ENCODE measurements at places on chromosomes 4 and X.

GRCh38 chrX:147550217-147550616 is 361.5 kb upstream of the FMR1 start:
- no peak for DNase-seq

GRCh38 chr4:128386761-128387599 is 99.4 kb upstream of the PGRMC2 start:
- peak; percentile 99 for DNase-seq

DNA sequence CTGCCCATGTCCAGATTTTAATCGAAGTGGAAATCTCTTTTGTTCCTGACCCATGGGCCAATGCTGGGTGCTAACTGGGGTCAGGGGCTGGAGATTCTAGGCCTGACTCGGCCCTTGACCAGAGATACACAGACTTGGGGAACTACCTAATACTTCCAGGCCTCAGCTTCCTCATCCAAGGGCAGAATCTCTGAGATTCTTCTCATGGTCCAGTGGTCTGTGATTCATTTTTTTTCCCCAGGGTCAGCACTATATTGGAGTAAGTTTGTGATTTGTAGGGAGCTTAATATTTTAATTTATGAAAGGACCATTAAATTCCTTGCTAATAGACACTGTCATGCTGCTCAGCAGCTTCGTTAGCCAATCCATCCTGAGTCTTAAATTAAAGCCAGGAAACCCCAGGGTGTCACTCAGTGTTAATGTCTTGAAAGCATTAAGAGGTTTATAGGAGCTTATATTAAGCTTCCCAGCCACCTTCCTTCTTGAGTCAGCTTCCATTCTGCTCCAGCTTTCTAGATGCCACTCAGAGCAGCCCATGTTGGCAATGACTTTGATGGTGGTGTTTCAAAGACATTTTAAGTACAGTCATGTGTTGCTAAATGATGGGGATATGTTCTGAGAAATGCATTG is 27.0 kb upstream of the PROM1 start:
- no peak for DNase-seq

DNA sequence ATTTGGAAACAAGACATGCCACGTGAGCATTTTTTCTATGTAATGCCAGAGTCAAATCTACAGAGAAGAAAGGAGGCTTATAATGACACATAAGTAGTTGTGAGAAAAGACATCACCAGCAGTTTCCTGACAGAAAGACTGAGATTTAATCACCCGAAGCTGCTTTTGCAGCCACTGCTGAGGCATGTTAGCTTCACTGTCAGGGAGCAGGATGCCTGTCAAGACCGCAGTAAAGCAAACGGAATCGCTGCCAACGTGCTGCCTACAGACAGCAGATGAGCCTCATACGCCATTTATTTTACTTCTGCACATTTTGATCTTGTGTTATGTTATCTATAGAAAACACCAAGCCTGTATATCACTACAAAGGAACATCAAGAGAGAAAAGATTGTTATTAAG is 68.7 kb upstream of the NDST3 start:
- peak; percentile 28 for DNase-seq

- DNase-seq: peak; percentile 24
These were observed 23.5 kb upstream of the CXCL13 start for GRCh38 chr4:77582156-77582555.

GRCh38 chrX:153882557-153882956 is 3.4 kb downstream of the L1CAM start:
- no peak for DNase-seq

GRCh38 chr4:38230121-38230801 is 270.1 kb downstream of the PTTG2 start:
- DNase-seq: no peak

DNA sequence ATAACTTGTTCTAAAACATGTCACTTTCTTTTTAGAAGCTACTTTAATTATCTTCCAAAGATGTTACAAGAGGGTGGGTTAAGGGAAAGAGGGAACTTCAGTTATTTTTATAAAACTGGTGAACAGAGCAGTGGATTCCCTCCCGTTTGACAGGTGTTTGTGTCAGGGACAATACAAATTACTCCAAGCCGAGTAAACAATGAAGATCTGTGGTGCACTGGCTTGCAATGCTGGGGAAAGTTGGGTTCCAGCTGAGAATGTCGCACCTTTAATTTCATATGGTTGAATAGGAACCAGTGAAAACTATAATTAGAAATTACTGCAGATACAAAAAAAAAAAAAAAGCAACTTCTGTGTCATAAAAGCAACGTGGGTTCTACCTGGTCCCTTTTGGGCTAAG is 98.6 kb upstream of the TTC29 start:
- DNase-seq: no peak

DNA sequence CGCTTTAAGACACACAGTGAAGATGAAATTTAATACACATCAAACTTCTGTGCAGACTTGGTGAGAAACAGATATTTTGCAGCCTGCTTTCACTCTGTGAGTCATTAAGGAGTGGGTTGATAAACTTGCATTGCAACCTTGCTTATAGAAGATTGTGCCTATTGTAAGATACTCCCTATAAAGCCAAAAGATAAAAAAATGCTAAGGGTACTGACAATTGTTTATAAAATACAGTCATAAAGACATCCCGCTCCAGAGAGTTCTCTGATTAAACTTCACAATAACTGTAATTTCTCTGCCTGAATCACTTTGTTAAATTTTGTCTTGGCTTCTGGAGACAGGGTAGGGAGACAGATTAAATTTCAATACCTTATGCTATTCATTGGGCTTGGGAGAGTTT is 49.1 kb downstream of the GALNT7 start:
- DNase-seq: peak; percentile 22

DNA sequence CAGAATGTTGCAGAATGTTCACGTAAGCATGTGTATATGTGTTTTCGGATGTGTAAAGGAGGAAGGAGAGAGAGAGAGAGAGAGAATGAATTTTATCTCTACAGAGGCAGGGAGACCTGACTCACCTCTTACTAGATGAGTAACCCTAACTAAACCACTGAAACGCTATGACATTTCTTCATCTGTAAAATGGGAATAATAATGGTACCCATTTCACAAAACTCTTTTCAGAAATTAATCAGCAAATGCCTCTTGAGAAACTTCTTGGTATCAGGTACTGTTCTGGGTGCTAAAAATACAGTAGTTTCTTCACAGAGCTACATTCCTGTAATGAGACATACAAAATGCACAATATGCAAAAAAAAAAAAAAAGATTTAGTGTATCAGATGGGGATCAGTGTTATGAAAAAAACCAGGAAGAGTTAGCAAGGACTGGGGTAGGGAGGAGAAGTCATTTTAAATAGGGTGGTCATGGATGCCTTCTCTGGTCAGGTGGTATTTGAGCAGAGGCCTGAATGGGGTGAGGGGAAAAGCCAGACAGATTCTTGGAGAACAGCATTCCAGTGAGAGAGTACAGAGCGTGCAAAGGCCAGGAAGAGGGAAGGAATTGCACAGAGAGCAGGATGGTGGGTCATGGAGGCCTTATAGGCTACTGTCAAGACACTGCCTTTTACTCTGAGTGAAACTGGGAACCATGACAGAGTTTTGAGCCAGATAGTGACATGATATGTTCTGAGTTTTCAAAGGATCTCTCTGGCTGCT is 84.9 kb upstream of the SPANXB1 start:
- DNase-seq: no peak

DNA sequence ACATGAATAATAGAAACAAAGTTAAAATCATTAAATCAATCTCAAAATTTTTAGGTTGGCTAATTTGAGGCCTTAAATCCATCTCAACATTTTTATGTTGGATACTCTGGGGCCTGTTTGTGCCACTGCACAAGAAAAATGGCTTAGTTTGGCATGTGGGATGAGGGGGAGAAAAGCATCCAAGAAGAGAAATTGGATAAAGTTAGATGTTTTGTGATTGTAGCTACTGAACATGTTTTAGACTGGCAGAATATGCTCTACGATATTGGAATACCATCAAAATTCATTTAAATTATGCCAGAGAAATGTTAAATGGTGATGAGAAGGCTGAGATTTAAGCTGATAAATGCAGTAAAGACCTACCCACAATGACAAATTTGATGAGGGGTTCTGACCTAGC is 376.9 kb downstream of the CXXC4 start:
- no peak for DNase-seq

Data from fibroblast of skin of abdomen (primary cell).